Muscle of leg (tissue), 16 donors: ENCODE measurements at places on chromosomes 16 and 17. TPM values are rescaled to one million over a fixed set of nuclear protein-coding genes. Genes with fewer than 3 reads are reported as not detected.

Gene KRTAP4-9
- total RNA-seq: not detected

- H3K36me3 ChIP-seq: no peaks in the 10 kb centered on the region
- no peak for DNase-seq
- H3K4me3 ChIP-seq: no peak overlapping the region
- H3K27me3 ChIP-seq: no peaks in the 10 kb centered on the region
- H3K4me1 ChIP-seq: peaks cover 19% of the 10 kb centered on the region
Measured at GRCh38 chr17:68785565-68786486, 169.4 kb downstream of the ABCA8 start.

Gene CTF1
- total RNA-seq: 1.7 TPM

DNA sequence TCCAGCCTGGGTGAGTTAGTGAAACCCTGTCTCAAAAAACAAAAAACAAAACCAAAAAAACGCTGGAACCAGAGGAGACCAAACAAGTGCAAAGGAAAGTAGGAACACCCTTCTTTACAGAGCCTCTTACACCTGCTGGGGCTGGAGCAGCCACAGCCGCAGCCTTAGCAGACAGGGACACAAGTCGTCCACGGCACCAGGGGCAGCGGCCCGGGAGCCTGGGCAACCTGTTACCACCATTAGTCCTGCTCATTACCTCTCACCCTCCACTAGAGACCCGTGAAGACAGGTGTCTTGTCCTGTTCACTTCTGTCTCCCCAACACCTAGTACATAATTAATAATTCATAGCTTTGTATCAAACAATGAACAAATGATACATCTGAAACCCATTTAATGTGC lies 83.6 kb downstream of the C16orf78 start:
- H3K27me3 ChIP-seq: no peaks in the 10 kb centered on the region
- no peak overlapping the region for H3K4me3 ChIP-seq
- H3K4me1 ChIP-seq: no peaks in the 10 kb centered on the region
- H3K36me3 ChIP-seq: no peaks in the 10 kb centered on the region
- H3K27ac ChIP-seq: no peak overlapping the region
- DNase-seq: no peak

- H3K27me3 ChIP-seq: no peaks in the 10 kb centered on the region
- no peak overlapping the region for H3K4me3 ChIP-seq
- no peak overlapping the region for H3K27ac ChIP-seq
- no peak for DNase-seq
Measured at GRCh38 chr16:51710186-51710585, 559.1 kb upstream of the SALL1 start.

Gene METTL23
- total RNA-seq: 21.6 TPM

Gene TOP2A
- total RNA-seq: 45.9 TPM

Gene CACNA1H
- 20.7 TPM for total RNA-seq

DNA sequence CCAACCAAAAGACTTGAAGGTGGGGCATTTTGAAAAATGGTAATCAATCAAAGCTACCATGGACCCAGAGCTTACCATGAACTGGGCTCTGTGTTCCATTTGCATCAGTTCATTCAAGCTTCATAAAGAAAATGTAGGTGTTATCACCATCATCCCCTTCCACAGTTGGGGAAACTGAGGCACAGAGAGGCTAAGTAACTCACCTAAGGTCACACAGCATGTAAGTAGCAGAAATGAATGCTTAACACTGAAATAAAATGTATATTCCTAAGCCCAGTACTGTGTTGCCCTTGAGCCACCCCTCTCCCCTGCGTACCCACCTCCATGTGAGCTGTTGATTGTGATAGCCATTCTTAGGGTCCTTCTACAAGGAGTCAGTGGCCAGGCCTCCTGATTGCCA lies 83.6 kb downstream of the VAT1L start:
- H3K36me3 ChIP-seq: no peaks in the 10 kb centered on the region
- H3K27me3 ChIP-seq: no peaks in the 10 kb centered on the region
- peaks cover 15% of the 10 kb centered on the region for H3K4me1 ChIP-seq
- DNase-seq: no peak
- no peak overlapping the region for H3K27ac ChIP-seq

- no peaks in the 10 kb centered on the region for H3K27me3 ChIP-seq
- peak overlapping the region; percentile 47 for H3K27ac ChIP-seq
- peak; percentile 71 for DNase-seq
- no peaks in the 10 kb centered on the region for H3K36me3 ChIP-seq
Measured at GRCh38 chr17:44247440-44247841, 20.5 kb downstream of the SLC4A1 start.

Gene LPO
- total RNA-seq: not detected

- no peak overlapping the region for H3K4me3 ChIP-seq
- no peaks in the 10 kb centered on the region for H3K27me3 ChIP-seq
- no peak overlapping the region for H3K27ac ChIP-seq
Measured at GRCh38 chr16:85641776-85642176, 28.7 kb downstream of the GSE1 start.

DNA sequence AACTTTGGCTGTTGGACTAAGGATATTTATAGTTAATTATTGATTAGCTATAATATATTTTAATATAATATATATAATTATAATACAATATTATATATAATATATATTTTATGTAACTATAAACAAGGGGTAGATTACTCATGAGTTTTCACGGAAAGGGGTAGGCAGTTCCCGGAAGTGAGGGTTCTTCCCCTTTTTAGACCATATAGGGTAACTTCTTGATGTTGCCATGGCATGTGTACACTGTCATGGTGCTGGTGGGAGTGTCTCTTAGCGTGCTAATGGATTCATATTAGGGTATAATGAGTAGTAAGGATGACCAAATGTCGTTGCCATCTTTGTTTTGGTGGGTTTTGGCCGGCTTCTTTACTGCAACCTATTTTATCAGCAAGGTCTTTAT lies 315.6 kb downstream of the WWOX start:
- H3K27ac ChIP-seq: no peak overlapping the region
- H3K4me3 ChIP-seq: no peak overlapping the region
- no peak for DNase-seq
- no peaks in the 10 kb centered on the region for H3K4me1 ChIP-seq
- H3K27me3 ChIP-seq: no peaks in the 10 kb centered on the region
